ENCODE measurements at places on chromosomes 1 and 21. TPM values are rescaled to one million over a fixed set of nuclear protein-coding genes. Genes with fewer than 3 reads are reported as not detected.

GRCh38 chr1:235697508-235697907, 47.9 kb upstream of the GNG4 start:
- H3K27me3 ChIP-seq, result no peaks in the 10 kb centered on the region
- no peak for DNase-seq
- H3K4me1 ChIP-seq, result no peaks in the 10 kb centered on the region
- H3K4me3 ChIP-seq, result no peak overlapping the region
- peaks cover 97% of the 10 kb centered on the region for H3K36me3 ChIP-seq

- peaks cover 29% of the 10 kb centered on the region for H3K4me1 ChIP-seq
- H3K27me3 ChIP-seq, result no peaks in the 10 kb centered on the region
- H3K27ac ChIP-seq, result no peak overlapping the region
- no peaks in the 10 kb centered on the region for H3K36me3 ChIP-seq
Observed at GRCh38 chr1:16918371-16918770, 3.4 kb upstream of the CROCC start.

Gene S100A7
- total RNA-seq, result not detected

- H3K27ac ChIP-seq, result no peak overlapping the region
- no peak overlapping the region for H3K4me3 ChIP-seq
- no peak for DNase-seq
Observed at GRCh38 chr1:26797627-26798026, 9.9 kb downstream of the PIGV start.

DNA sequence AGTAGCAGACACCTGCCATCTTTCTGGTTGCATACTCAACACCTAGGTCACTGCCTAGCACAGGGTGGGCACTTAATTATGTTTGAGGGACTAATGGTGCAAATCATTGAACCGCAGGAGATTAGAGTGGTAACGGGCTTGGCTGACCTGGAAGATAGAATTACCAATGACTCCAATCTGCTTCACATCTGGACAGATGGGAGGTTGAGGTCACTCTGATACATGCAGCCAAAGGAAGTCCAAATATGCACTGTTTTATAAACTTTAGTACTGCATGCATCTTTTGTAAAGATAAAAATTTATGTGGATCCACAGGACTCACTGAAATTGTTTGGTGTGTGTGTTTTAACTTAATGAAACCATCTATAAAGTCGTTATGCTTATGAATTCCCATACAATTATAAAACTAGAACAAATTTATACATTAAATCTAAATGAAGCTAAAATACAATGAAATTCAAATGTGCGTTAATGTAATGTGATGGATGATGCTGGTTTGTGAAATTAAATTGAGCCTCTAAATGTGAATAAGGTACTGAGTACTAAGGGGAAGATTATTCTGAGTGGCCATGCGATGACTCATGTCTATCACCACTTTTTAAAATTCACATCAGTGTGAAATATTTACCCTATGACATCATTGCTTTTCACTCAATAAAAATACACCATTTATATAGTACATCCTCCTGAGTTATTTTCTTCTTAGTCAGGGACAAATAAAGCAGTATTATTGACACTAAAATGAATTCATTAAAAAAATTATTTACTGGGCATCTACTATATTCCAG, 224.7 kb upstream of the FAM78B start:
- no peak overlapping the region for H3K27ac ChIP-seq
- no peak overlapping the region for H3K4me3 ChIP-seq
- no peaks in the 10 kb centered on the region for H3K4me1 ChIP-seq
- no peak for DNase-seq

DNA sequence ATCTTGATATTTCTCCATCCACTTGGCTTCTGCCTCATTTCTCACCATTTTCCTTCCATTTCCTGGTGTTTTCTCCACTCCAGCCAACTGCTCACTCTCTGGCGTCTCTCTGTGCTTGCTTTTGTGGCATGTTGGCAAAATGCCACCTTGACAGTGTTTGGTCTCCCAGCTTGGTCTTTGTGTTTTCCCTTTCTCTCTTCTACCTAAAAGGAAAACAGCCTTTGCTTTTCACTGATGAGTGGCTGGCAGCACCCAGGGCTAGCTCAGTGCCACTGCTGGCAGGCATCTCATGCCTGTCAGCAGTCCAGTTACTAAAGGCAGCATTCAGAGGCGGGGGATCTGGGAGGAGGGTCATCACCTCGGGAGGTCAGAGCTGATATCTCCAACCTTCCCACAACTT, 55.3 kb upstream of the DSCAM start:
- no peaks in the 10 kb centered on the region for H3K27me3 ChIP-seq
- H3K4me1 ChIP-seq, result no peaks in the 10 kb centered on the region
- no peak overlapping the region for H3K4me3 ChIP-seq

DNA sequence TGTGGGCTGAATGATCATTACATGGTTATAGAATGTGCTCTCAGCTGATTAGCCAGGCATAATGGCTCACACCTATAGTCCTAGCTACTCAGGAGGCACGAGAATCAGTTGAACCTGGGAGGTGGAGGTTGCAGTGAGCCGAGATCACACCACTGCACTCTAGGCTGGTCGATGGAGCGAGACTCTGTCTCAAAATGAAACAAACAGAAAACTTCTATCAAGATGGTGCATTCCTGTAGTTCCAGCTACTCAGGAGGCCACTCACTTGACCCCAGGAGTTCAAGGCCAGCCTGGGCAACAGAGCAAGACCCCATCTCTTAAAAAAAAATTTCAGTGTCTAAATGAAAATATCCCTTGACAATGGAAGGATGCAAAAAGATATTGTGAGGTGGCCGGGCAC, 10.9 kb downstream of the TIMM17A start:
- H3K27ac ChIP-seq, result no peak overlapping the region
- H3K4me1 ChIP-seq, result no peaks in the 10 kb centered on the region

Gene RORC
- 16.2 TPM for total RNA-seq

Gene DHDDS
- total RNA-seq, result 60.4 TPM

Gene C1orf116
- total RNA-seq, result 59.5 TPM

DNA sequence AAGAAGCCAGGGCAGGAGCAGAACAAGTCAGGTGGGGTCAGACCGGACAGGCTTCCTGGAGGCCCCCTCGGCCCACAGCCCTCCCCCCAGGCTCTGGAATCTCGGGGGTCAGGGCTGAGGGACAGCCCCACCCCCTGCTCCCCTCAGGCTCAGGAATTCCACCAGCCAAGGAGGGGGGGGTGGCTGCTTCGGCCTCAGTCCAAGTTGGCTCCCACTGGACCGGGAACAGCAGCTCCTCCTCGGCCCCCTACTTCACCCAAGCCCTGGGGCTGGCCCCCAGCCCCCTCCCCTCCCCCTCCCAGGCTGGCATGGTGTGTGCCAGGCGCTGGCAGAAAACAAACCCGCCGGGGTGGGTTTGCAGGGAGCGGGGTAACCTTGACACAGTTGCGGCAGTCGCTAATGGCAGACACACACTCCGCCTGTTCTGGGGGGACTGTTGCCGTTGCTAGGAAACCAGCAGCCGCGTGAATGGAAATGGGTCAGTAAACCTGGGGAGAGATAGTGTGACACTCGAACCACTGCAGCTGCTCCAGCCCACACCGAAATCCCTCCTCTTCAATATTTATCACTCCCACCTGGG, 32.4 kb downstream of the AHDC1 start:
- no peaks in the 10 kb centered on the region for H3K36me3 ChIP-seq
- peak overlapping the region; percentile 92 for H3K27ac ChIP-seq
- DNase-seq, result no peak
- H3K4me3 ChIP-seq, result no peak overlapping the region
- H3K4me1 ChIP-seq, result peaks cover 100% of the 10 kb centered on the region

GRCh38 chr1:82706741-82707140, 906.0 kb downstream of the ADGRL2 start:
- H3K36me3 ChIP-seq, result no peaks in the 10 kb centered on the region
- H3K27me3 ChIP-seq, result no peaks in the 10 kb centered on the region
- no peak overlapping the region for H3K4me3 ChIP-seq
- no peaks in the 10 kb centered on the region for H3K4me1 ChIP-seq
- H3K27ac ChIP-seq, result no peak overlapping the region

DNA sequence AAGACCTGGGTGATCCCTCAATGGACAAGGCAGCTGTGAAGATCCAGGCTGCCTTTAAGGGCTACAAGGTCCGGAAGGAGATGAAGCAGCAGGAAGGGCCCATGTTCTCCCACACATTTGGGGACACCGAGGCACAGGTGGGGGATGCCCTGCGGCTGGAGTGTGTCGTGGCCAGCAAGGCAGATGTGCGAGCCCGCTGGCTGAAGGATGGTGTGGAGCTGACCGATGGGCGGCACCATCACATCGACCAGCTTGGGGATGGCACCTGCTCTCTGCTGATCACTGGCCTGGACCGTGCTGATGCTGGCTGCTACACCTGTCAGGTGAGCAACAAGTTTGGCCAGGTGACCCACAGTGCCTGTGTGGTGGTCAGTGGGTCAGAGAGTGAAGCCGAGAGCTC, 85.2 kb downstream of the TRIM11 start:
- no peak overlapping the region for H3K27ac ChIP-seq
- no peaks in the 10 kb centered on the region for H3K27me3 ChIP-seq
- no peaks in the 10 kb centered on the region for H3K4me1 ChIP-seq
- H3K4me3 ChIP-seq, result no peak overlapping the region

Gene PCBP3
- total RNA-seq, result not detected

DNA sequence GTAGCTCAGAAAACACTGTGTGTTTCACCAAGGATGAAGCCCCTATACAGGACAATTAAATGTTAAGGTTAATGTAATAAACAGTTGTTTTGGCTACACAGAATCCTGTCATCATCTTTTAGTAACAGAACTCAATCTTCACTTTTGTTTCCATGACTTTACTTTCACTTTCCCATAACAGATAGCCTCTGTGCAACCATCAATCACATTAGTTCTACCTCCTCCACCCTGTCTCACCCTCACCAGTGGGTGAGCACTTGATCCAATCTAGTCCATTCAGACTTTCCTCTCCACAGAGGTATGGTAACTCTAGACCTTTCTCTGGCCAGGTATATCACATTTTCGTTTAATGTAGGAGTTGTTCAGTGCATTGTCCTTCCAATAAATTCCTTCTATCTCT, 1018.5 kb downstream of the ADGRL2 start:
- DNase-seq, result no peak
- H3K27me3 ChIP-seq, result no peaks in the 10 kb centered on the region
- no peak overlapping the region for H3K4me3 ChIP-seq
- H3K36me3 ChIP-seq, result no peaks in the 10 kb centered on the region

Gene PLD5
- 0.37 TPM for total RNA-seq

GRCh38 chr1:200384818-200385390, 24.9 kb downstream of the ZNF281 start:
- no peak for DNase-seq
- no peaks in the 10 kb centered on the region for H3K4me1 ChIP-seq

Gene PLA2G2D
- not detected for total RNA-seq

DNA sequence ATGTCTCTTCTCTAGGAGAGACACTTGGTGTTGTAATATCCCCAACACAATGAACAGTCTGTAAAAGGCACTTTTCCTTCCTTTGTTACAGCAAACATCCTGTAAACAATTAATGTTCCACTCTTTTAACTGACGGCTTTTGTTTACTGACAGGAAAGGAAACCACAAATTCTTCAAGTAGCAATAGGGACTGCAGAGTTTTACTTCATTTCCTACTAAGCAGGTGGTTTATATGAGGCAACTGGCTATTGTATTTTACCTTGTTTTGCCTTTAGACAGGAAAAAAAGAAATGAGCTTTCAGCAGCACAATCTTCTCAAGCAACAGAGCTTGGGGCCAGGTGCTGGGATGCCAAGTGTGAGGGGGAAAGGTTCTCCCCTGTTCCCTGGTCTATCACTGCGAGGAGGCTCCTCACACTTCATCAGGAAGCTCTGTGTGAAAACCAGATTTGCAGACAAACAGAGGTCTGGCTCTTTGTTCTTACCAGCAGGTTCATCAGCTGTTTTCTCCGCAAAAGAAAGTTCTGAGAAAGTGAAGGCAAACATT, 51.2 kb downstream of the SIPA1L2 start:
- peak overlapping the region; percentile 45 for H3K27ac ChIP-seq
- no peaks in the 10 kb centered on the region for H3K27me3 ChIP-seq
- no peaks in the 10 kb centered on the region for H3K36me3 ChIP-seq

- H3K27ac ChIP-seq, result no peak overlapping the region
- H3K36me3 ChIP-seq, result peaks cover 30% of the 10 kb centered on the region
- no peak overlapping the region for H3K4me3 ChIP-seq
Observed at GRCh38 chr1:206460836-206461426, 9.3 kb upstream of the IKBKE start.

- H3K36me3 ChIP-seq, result no peaks in the 10 kb centered on the region
- no peaks in the 10 kb centered on the region for H3K4me1 ChIP-seq
- H3K4me3 ChIP-seq, result no peak overlapping the region
- no peak for DNase-seq
- no peak overlapping the region for H3K27ac ChIP-seq
Observed at GRCh38 chr1:4169991-4170390, 269.9 kb upstream of the C1orf174 start.

Gene NHLH1
- not detected for total RNA-seq

DNA sequence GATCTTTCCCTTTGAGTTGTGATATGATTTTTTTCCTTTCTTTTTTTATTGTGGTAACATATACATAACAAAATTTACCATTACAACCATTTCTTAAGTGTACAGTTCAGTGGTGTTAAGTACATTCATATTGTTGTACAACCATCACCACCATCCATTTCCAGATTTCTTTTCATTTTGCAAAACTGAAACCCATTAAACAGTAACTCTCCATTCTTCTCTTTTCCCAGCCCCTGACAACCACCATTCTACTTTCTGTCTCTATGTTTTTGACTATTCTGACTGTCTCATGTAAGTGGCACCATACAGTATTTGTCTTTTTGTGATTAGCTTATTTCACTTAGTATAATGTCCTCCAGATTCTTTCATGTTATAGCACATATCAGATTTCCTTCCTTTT, 30.3 kb downstream of the CEP350 start:
- peaks cover 16% of the 10 kb centered on the region for H3K36me3 ChIP-seq
- H3K4me3 ChIP-seq, result no peak overlapping the region
- no peaks in the 10 kb centered on the region for H3K4me1 ChIP-seq
- DNase-seq, result no peak

DNA sequence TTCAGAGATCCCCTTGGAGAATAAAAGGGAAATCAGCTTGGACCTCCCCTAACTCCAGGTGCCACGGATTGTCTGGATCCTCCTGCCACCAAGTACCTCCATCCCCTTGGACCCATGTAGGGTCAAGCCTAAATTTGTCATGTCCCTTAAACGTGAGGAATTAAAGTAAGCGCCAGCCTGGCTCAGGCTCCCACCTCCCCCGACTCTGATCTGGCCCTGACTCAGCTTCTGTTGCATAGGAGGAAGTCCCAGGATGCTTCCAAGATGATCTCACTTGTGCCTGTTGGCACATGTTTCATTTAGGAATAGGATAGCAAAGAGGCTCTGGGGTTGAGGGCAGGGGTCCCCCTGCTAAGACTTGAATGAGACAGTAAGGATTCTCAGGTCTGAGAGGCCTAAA, 231.9 kb upstream of the JUN start:
- no peaks in the 10 kb centered on the region for H3K36me3 ChIP-seq
- no peak overlapping the region for H3K27ac ChIP-seq
- peaks cover 47% of the 10 kb centered on the region for H3K4me1 ChIP-seq
- no peak overlapping the region for H3K4me3 ChIP-seq
- peak; percentile 47 for DNase-seq

GRCh38 chr1:248890549-248891498, 15.2 kb upstream of the PGBD2 start:
- no peaks in the 10 kb centered on the region for H3K36me3 ChIP-seq
- no peak overlapping the region for H3K4me3 ChIP-seq
- no peaks in the 10 kb centered on the region for H3K27me3 ChIP-seq
- no peak overlapping the region for H3K27ac ChIP-seq
- no peaks in the 10 kb centered on the region for H3K4me1 ChIP-seq

- H3K27ac ChIP-seq, result peak overlapping the region; percentile 94
- H3K27me3 ChIP-seq, result no peaks in the 10 kb centered on the region
- peak overlapping the region; percentile 67 for H3K4me3 ChIP-seq
- peaks cover 8% of the 10 kb centered on the region for H3K4me1 ChIP-seq
Observed at GRCh38 chr1:85275701-85276214, 674 bp downstream of the BCL10 start.

GRCh38 chr1:110348050-110348449, 8.9 kb downstream of the RBM15 start:
- no peak for DNase-seq
- H3K27ac ChIP-seq, result no peak overlapping the region
- H3K27me3 ChIP-seq, result no peaks in the 10 kb centered on the region
- H3K4me3 ChIP-seq, result no peak overlapping the region
- peaks cover 60% of the 10 kb centered on the region for H3K4me1 ChIP-seq
